Mammary epithelial cell (primary cell): ENCODE measurements at places on chromosomes 4 and X. TPM values are rescaled to one million over a fixed set of nuclear protein-coding genes. Genes with fewer than 3 reads are reported as not detected.
A peak's percentile ranks its signal among the peaks of the same experiment; 100 is the strongest.

GRCh38 chr4:24568425-24568824 lies 15.9 kb downstream of the DHX15 start:
- DNase-seq: no peak

DNA sequence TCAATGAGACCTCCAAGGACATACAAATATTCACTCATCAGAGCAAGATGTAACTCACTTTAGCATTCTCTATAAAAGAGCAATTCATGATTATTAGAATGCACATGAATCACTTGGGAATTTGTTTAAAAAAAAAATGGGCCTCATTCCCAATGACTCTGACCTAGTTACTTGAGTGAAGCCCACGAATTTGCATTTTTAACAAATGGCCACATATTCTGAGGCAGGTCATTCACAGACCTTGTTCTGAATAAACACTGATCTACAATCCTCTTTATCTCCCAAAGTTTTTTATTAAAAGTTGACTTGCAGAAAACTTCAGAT lies 255.1 kb upstream of the VEGFC start:
- DNase-seq: peak; percentile 6

DNA sequence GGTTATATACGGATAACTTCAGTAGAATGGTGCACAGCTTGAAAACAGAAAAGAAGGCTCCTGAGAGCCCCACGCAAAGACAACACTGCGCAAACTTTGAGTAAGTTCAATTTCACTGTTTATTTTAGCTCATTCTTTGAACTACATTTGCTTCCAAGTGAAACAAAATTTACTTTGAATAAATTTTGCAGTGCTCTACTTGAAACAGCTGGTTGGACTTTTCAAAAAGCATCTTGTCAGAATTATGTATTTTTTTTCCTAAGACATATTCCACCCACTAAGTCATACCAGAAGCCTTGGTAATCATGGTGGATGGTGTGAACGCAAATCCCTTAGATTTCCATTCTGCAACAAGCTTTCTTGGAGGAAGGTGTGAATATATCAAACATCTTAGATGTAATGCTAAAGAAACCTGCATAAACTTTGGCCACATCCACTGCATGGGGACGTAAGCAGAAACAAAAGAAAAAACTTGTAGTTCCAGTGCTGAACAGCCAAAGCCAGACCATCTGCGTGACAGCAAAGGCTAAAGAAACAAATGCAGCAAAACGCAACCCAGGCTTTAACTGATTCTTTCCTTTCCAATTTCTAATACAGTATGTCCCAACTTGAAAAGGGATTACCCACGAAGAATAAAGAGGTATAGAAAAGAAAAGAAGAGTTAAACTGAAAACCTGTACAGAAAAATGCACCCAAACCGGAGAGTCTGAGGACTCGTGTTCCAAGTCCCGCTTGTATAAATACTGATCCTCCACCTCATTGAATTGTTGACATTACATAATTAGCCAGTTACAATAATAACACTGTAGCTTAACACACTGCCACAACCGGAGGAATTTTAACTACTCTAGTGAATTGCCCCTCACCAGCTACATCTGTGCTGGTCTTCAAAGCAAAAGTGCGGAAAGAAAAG lies 90.9 kb downstream of the SH3RF1 start:
- no peak for DNase-seq

DNA sequence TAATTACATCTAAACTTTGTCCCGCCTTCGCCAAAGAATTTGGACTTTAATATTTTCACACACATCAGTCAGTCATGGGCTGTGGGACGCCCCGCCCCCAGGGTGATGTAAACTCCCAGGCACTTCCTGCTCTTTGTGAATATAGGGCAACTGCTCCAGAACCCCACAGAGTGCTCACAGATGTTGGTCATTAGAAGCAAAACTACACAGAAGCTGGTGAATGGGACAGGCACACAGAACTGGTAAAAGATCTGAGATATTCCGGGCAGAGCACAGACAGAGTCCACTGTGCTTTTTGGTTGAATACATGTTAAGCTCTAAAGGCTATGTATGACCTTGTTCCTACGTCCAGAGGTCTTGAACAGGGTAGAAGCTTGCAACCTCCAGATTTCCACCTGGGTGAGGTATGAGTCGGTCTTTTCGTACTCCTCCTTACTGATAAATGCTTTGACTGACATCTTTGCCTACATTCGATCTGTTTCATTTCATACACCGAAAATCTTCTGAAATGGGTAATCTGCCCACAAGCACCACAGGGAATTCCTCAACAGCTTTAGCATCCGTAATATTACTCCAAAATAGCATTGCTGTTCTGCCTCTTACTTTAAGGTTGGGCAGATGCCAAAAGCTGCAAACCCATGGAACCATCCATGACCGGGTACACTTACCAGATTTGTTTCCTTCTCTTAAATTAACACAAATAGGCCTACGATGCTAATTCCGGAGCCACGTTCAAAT lies 144.6 kb downstream of the AMELX start:
- DNase-seq: no peak

DNA sequence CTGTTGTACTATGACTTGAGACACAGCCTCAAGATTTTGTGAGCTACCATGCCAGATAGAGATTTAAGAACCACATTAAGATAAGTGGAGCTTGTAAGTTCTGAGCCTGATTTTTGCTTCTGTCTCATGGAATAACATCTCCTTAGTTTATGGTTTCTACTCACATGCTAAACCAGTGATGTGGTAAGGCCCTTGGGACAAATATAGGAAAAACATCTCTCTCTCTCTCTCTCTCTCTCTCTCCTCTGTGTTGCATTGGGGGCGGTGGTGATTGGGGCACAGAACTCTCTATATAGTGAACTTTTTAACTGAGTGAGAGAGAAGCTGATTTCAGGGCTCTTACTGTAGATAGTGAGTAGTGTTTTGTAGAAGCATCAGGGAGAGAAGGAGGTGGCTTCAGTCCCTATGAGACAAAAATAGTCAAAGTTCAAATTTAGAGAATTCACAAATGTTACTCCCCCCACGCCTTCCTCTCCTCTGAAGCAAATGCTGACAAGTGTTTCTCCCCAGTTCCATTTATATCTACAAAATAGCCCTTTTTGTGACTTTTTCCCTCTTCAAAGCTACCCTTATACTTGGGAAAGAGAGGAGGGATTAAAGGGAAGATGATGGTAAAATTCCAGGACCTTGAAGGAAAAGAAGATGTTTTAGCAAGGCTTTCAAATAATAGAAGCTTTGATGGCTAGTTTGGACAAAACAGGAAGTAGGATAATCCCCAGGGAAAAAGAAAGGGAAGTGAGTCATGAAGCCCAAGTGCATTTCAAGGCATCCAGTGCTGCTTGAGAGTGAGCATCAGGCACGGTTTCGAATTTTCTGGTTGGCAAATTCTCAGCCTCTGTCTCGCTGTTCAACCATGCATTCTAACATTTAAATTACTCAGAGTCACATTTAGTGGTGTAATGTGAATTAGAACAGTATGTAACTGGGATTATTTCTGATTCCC lies 134.3 kb upstream of the AP1S2 start:
- peak; percentile 31 for DNase-seq

GRCh38 chr4:90603540-90603939 lies 476.3 kb downstream of the CCSER1 start:
- DNase-seq: no peak

GRCh38 chrX:11050013-11050412 lies 61.1 kb upstream of the HCCS start:
- DNase-seq: no peak

DNA sequence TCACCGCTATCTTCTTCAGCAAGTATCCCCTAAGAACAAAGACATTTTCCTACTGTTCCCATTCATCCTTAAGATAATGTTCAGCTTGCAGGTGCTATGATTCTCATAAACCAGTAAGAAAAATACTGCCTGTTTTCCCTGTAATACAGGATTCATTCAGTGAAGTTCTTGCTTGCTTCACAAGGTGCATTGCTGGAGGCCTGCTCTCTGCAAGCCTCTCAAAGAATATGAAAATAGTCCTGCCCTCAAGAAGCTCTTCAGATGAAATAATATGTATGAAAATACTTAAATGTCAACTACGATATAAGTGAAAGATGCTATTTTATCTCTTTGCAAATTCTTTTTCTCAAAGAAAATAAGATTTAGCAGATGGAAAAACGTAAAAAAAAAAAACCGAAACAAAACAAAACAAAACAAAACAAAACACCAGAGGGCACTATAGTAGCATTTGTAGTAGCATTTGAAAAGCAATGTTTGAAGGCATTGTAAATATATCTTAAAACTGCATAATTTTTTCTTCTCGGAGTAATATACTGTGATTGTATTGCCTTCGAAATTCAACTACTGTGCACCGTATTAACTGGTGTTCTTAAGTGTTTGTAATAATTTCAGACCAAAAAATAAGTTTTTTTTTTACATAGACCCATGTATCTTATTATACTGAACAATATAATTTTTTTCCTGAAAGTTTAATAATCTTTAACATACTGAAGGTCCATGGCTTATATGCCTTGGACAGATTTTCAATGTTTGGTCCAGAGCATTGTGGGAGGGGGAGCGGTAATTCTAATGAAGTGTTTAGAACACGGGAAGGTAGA lies 26.0 kb downstream of the ADH4 start:
- DNase-seq: no peak

The C4orf51 gene
- not detected for polyA plus RNA-seq

The ZC4H2 gene
- polyA plus RNA-seq: 11.5 TPM
